ENCODE measurements at places on chromosomes 7 and 10.

DNA sequence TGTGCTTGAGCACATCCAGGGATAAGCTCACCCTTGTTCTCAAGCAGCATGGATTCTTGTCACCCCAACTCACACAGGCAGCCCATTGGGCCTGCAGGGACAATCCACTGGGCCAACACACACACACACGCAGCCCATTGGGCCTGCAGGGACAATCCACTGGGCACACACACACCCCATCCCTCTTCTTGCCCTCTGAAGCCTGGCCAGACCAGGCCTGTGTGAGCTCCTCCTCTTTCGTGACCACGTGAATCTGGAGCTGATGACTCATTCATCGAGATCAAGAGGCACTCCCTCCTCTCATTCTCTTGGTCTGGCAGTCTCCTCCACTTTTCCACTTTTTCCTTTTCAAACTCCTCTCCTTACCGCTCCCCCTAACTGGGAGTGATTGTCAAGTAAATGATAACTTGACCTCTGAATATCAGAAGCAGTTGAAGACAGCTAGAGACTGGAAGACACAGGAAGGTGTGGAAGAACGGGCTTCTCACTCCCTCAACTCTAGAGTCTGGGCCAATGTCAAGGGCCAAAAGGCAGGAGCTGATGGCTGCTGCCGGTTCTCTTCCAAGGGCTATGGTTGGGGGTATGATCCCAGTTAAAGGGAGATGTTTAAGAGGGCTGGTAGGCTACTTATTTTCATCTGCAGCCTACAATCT, 89.7 kb downstream of the HIPK2 start:
- no peak for DNase-seq

GRCh38 chr7:29598613-29599012, 35.0 kb downstream of the PRR15 start:
- DNase-seq: no peak

- DNase-seq: no peak
Measured at GRCh38 chr10:47023237-47024045, 112.2 kb downstream of the PTPN20 start.

- no peak for DNase-seq
Measured at GRCh38 chr7:135993950-135994349, 16.8 kb upstream of the MTPN start.

DNA sequence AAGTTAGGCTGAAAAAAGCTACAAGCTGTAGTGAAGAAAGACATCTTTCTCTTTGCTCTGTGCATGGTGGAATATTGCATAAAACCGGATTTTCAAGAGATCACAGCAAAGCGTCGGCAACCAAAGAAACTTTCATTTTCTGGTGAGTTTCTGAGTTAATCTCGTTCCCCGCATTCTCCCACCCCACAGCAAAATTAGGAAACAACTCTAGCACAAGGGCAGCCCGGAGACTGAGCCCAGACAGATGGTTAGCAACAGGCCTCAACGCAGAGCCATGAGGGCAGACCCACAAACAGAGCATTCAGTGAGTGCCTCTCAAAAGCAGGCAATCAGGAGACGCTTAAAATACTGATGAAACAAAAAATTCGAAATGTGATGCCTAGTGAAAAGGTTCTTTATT, 396.1 kb upstream of the KLF6 start:
- no peak for DNase-seq

- DNase-seq: no peak
Measured at GRCh38 chr10:70359017-70359550, 23.3 kb downstream of the LRRC20 start.

- DNase-seq: peak; percentile 63
Measured at GRCh38 chr10:103696411-103697145, 158.8 kb downstream of the SH3PXD2A start.

- no peak for DNase-seq
Measured at GRCh38 chr10:62619413-62619738, 185.1 kb upstream of the ADO start.

DNA sequence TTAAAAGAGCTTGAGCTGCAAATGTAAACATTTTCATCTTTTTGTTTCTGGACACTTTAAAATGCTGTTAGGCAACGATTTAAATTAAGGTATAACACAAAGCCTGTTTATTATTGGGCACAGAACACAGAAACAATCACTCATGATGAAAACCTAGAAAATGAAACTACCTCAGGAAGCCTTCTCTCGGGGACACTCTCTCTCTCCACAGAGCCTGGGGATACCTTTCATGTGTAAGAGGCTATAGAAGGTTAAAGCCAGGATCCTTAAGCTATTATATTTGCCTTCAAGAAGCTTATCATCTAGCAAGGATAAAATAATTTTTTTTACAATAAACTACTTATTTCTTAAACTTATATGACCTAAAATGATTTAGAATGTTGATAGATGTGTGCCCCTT, 194.1 kb downstream of the SKAP2 start:
- no peak for DNase-seq

DNA sequence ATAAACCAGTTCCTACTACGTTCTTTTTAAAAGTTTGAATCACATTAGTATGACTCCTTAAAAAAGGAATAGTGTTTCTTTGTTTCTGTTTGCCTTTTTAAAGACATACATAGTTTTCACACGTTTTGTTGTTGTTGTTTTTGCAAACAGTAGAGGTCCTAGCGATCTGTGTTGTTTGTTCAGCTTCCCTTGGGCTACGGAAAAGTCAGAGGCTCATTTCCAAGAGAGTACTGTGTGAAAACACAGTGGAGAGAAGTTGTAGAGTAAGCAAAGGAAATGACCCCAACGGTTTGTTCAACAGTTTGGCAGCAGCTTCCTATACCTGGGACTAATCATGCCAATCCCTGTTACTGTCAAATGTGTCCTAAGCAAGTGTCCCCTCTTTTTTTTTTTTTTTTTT, 87.1 kb upstream of the STEAP1 start:
- no peak for DNase-seq

GRCh38 chr7:107944411-107945169, 53.6 kb downstream of the DLD start:
- no peak for DNase-seq

DNA sequence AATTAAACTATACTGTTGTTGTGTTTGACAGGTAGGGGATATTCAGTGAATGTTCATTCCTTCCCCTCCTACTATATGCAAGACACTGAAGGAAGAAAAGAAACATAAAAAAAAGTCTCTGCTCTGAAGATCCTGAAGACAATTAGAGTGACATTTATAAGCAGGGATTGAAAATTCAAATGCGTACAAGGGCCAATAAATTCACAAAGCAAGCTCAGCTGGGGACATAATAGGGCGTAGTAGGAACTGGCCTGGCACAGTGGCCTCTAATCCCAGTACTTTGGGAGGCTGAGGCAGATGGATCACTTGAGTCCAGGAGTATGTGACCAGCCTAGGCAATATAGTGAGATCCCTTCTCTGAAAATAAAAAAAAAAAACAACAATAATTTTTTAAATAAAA, 104.9 kb upstream of the KMT2E start:
- no peak for DNase-seq

DNA sequence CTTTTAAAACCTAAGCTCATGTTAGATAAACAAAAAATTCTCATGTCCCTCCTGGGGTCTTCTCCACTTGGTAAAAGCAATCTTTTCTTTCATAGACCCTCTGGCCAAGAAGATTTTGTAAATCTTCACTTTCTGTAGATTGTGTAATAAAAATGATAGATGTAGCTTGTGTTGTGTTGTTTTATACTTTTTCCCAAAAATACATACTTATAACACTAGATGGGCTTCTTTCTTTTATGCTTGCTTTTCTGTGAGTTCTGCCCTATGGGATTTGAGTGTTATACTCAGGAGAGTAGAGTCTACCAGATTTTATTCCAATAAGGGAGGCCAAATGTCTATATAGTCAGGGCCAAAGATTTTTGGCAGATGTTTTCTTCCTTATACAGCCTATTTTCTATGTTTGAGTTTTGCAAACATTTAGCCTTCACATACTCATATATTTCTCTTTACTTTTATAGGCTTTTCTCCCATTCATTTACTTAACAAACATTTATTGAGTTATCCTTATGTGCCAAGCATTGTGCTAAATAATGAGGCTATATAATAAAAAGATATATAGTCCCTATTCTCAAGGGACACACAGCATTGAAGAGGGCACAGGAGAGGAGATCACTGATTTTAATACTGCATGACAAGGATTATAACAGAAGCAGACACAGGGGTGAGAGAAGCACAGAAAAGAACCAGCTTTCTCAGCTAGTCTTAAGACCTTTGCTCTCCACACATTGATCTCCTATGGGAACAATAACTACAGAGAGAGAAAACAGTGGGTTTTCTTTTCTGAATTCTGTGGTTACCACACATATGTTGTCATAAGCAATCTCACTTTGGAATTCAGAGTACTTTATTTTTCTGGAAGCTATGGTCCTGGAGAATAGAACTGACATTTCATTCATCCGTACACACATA, 58.0 kb upstream of the PNLIP start:
- no peak for DNase-seq

- no peak for DNase-seq
Measured at GRCh38 chr7:142798451-142799436, 28.0 kb downstream of the PRSS2 start.

DNA sequence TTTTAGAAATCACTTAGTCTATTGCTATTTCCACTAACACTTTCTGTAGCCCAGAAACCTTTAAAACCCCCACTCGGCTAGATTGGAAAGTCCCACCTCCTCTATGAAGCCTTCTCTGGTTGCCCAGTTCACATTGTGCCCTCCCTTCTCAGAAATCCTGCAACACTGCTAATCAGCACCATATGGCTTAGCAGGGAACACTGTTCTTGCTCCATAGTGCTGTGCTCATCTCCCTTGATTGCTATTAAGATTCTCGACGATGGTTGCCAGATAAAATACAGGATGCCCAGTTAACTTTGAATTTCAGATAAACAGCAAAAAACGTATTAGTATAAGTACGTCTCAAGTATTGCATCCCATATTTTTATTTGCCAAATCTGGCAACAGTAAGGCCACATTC, 40.1 kb upstream of the XPNPEP1 start:
- no peak for DNase-seq
